Naive thymus-derived CD4-positive, alpha-beta T cell (primary cell): ENCODE measurements at places on chromosomes 7 and 10. TPM values are rescaled to one million over a fixed set of nuclear protein-coding genes. Genes with fewer than 3 reads are reported as not detected.

DDC gene
- not detected for polyA plus RNA-seq

C10orf105 gene
- not detected for polyA plus RNA-seq

SAMD9L gene
- polyA plus RNA-seq: 28.2 TPM

C10orf143 gene
- 36.5 TPM for polyA plus RNA-seq

CALML3 gene
- not detected for polyA plus RNA-seq

POM121L12 gene
- polyA plus RNA-seq: not detected

SPDYE6 gene
- 0.25 TPM for polyA plus RNA-seq

KIAA1549 gene
- polyA plus RNA-seq: not detected

YKT6 gene
- polyA plus RNA-seq: 38.8 TPM

CYP26A1 gene
- polyA plus RNA-seq: not detected

CLDN4 gene
- 0.14 TPM for polyA plus RNA-seq

PANK1 gene
- polyA plus RNA-seq: 0.95 TPM

HOXA4 gene
- polyA plus RNA-seq: not detected

CPA2 gene
- not detected for polyA plus RNA-seq

ACTL6B gene
- not detected for polyA plus RNA-seq

PRSS2 gene
- not detected for polyA plus RNA-seq

ADAM22 gene
- 0.79 TPM for polyA plus RNA-seq

ADK gene
- 37.1 TPM for polyA plus RNA-seq

CALML5 gene
- not detected for polyA plus RNA-seq

MMP21 gene
- polyA plus RNA-seq: not detected

EMX2 gene
- not detected for polyA plus RNA-seq

APBB1IP gene
- polyA plus RNA-seq: 60.2 TPM

TRPV5 gene
- polyA plus RNA-seq: not detected

PLAU gene
- polyA plus RNA-seq: not detected

RSPH10B2 gene
- polyA plus RNA-seq: not detected

SRRM3 gene
- polyA plus RNA-seq: not detected

BCL7B gene
- 80.5 TPM for polyA plus RNA-seq

ITPRID1 gene
- not detected for polyA plus RNA-seq

ELAPOR2 gene
- 7.6 TPM for polyA plus RNA-seq

TUBAL3 gene
- not detected for polyA plus RNA-seq

THSD7A gene
- polyA plus RNA-seq: not detected

PON1 gene
- polyA plus RNA-seq: not detected

ZNF438 gene
- 6.5 TPM for polyA plus RNA-seq

LRRC72 gene
- not detected for polyA plus RNA-seq

CALY gene
- 0.91 TPM for polyA plus RNA-seq

FKBP6 gene
- polyA plus RNA-seq: not detected

TMEM26 gene
- polyA plus RNA-seq: not detected

MYO1G gene
- polyA plus RNA-seq: 76.0 TPM

NODAL gene
- polyA plus RNA-seq: not detected

GRM3 gene
- not detected for polyA plus RNA-seq

WNT8B gene
- 0.09 TPM for polyA plus RNA-seq

DIP2C gene
- polyA plus RNA-seq: 1.1 TPM

SHH gene
- polyA plus RNA-seq: not detected

SLC26A5 gene
- polyA plus RNA-seq: not detected

UBTD1 gene
- 2.9 TPM for polyA plus RNA-seq

SPDYE8 gene
- not detected for polyA plus RNA-seq

CABCOCO1 gene
- polyA plus RNA-seq: not detected

TRIM73 gene
- 1.3 TPM for polyA plus RNA-seq
